Lung (tissue), 17 donors: ENCODE measurements at places on chromosomes 11 and 22.

DNA sequence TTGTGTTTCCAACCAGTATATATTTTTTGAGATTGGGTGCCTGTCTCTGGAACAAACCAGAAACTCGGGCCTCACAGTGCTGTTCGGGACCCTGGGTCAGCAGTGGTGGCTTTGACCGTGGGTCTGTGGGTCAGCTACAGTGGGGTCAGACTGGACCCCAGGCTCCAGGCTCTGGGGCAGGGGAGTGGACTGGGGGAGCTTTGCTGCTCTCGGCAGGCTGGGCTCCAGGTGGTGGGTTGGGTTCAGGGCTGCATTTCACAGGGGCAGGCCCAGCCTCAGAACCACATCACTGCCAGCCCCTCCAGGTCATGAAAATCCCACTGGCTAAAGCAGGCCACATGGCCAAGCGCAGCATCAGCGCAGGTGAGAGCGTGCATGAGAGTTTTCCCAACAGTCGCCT, 1279.3 kb downstream of the BRD1 start:
- no peak for DNase-seq

GRCh38 chr11:34977089-34977912, 60.9 kb downstream of the PDHX start:
- DNase-seq, result peak; percentile 86

DNA sequence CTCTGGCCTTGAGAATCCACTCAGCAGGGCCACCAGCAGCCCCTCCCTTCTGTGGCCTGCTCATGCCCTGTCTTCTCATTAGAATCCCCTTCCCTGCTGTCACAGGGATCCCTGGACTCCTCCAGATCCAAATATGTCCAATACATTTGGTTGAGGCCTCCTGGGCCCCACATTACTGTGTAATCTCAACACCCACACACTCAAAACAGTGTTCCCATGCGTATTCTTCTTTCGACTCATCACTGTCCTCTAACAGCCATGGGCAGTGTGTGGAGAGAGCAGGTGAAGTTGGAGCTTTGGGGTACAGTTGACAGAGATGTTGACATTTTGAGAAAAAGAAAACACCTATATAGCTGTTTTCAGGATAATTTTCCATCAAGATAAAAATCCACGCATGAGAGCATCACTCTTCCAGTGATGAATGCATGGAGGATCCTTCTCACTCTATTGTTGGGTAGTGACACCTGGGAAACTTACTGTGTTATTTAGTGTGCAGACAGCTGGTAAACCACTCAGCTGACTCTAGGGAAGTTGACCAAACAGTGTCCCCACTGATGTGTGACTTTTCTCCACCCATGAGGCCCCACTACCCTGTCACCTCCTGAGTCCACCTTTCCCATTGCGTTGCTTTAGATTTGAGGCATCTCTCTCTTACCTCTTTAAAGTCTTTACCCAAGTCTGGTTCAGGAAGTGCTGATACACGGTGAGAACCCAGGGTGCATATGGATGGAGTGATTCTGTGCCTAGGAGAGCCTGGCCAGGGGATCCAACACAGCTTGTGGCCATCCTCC, 28.7 kb upstream of the VPREB1 start:
- DNase-seq, result no peak

DNA sequence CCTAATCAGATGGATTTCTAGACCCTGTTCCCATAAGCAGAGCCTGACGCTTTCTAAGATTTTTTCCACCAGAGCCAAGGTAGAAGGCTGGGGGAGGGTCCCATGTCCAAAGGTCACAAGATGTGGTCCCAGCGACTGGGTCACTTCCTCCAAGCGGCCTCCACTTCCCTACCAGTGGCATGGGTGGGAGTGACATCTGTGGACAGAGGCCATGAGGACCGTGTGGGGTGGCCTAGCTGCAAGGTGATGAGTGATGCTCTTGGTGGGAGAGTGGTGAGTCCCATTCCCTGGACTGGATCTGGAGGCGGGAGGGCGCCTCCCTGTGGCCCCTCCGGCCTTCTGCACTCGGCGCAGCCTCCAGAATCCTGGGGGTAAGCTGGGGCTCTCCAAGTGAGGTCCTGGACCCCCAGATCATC, 32.4 kb upstream of the PRR5 start:
- no peak for DNase-seq

- DNase-seq, result no peak
These were observed 39.3 kb upstream of the TP53I11 start for GRCh38 chr11:44989831-44990566.

- DNase-seq, result no peak
These were observed 20.2 kb upstream of the LRRC32 start for GRCh38 chr11:76690736-76691135.
